Renal pelvis (tissue), 12 donors: ENCODE measurements at places on chromosomes 1 and 21. TPM values are rescaled to one million over a fixed set of nuclear protein-coding genes. Genes with fewer than 3 reads are reported as not detected.

The TFF3 gene
- polyA plus RNA-seq: 4.0 TPM

The MSH4 gene
- 0.79 TPM for polyA plus RNA-seq

The DMRTA2 gene
- polyA plus RNA-seq: not detected

The PLA2G2A gene
- not detected for polyA plus RNA-seq

The SIPA1L2 gene
- 33.5 TPM for polyA plus RNA-seq

The VASH2 gene
- 21.5 TPM for polyA plus RNA-seq

The KIAA1614 gene
- polyA plus RNA-seq: 12.5 TPM

The RSPH1 gene
- polyA plus RNA-seq: 13.7 TPM

The OPRD1 gene
- 0.36 TPM for polyA plus RNA-seq

The CENPL gene
- 12.6 TPM for polyA plus RNA-seq

The RGS18 gene
- polyA plus RNA-seq: 1.9 TPM

The CRNN gene
- polyA plus RNA-seq: not detected

The GPATCH4 gene
- polyA plus RNA-seq: 38.7 TPM

The HLX gene
- polyA plus RNA-seq: 11.7 TPM

The HCRTR1 gene
- polyA plus RNA-seq: 0.39 TPM
